Right ventricle myocardium superior (tissue), 1 donor: ENCODE measurements at places on chromosomes 6 and 20. TPM values are rescaled to one million over a fixed set of nuclear protein-coding genes. Genes with fewer than 3 reads are reported as not detected.

- DNase-seq, result no peak
These were observed 51.1 kb downstream of the FAM83B start for GRCh38 chr6:54897462-54898189.

Gene XKR7
- not detected for total RNA-seq

- no peak for DNase-seq
These were observed 126.5 kb downstream of the CDK19 start for GRCh38 chr6:110688661-110689268.

Gene PTK7
- 1.4 TPM for total RNA-seq

Gene SLC17A3
- total RNA-seq, result not detected
